ENCODE measurements at places on chromosomes 12 and 14.

- no peak for DNase-seq
Measured at GRCh38 chr12:7806863-7807487, 17.8 kb downstream of the NANOG start.

DNA sequence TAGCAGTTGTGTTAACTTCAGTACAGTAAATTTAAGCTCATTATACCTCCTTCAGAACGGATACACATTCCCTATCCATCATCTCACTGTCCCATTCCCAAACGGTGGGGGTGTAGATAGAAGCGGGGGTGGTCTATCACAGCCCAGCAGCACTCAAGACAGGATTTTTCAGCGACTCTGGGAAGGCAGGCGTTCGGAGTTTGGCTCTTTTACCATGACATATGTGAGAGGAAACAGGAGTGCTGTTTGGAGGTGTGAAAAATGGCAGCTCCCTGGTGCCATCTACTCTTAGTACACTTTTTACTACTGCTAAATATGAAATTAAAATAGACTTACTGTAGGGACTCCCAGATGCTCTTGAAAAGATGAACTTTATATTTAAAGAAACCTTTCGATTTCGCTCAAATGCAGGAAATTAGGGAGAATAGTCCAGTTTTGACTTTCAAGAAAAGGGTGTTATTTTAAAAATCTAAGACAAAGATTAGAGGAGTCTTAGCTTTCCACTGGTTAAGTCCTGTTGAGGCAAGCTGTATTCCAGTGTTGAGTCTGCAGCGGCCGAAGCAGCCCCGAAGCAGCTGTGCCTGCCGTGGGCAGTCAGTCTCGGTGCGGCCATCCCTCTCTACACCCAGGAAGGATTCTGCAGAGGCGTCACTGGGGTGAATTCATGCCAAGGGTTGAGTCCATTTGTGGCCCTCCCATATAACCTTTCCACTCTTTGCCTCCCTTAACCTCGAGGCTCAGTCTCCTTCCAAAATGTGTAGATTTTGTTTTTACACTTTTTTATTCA, 42.1 kb downstream of the KCNMB4 start:
- DNase-seq = no peak

GRCh38 chr12:121352682-121353018, 439 bp upstream of the ANAPC5 start:
- no peak for DNase-seq

- no peak for DNase-seq
Measured at GRCh38 chr12:109833307-109834189, at the start of gene TRPV4. Gene TRPV4, minus strand, starts transcription at chr12:109833398. Its CDS starts 18,602 bp downstream, at chr12:109814796.

DNA sequence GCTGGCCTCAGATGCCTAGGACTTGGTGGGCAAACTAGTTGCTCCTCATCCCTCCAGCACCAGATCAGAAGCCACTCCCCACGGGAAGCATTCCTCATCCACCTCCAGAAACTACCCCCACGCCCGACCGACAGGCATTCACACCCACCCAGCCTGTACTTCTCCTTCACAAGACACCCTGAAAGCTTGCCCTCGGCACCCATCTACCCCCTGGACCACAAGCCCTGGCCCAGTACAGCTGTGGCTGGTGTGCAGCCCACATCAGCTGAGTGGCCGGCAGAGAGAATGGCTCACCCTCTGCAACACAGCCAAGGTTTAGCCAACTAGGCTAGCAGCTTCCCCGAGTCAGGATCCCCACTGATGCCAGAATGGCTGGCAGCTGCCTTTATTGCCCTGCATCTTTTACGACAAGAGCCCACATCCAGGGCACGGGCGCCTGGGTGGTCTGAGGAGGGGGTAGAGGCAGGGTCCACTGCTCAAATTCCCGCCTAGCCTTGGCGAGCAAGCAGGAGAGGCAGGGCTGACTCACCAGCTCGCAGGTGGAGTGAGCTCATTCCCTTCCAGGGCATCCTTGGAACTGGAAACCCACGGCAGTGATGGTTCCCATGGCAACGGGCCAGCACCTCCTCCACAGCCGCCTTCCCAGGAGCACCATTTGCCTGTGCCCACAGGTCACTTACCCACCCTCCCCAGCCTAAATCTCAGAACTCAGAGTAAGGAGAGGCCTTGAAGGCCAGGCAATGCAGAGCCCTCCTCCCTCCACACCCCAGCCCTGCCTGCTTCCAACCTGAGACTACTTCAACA, 17.1 kb downstream of the ACTN1 start:
- no peak for DNase-seq
